ENCODE measurements at places on chromosomes 6 and 20.

DNA sequence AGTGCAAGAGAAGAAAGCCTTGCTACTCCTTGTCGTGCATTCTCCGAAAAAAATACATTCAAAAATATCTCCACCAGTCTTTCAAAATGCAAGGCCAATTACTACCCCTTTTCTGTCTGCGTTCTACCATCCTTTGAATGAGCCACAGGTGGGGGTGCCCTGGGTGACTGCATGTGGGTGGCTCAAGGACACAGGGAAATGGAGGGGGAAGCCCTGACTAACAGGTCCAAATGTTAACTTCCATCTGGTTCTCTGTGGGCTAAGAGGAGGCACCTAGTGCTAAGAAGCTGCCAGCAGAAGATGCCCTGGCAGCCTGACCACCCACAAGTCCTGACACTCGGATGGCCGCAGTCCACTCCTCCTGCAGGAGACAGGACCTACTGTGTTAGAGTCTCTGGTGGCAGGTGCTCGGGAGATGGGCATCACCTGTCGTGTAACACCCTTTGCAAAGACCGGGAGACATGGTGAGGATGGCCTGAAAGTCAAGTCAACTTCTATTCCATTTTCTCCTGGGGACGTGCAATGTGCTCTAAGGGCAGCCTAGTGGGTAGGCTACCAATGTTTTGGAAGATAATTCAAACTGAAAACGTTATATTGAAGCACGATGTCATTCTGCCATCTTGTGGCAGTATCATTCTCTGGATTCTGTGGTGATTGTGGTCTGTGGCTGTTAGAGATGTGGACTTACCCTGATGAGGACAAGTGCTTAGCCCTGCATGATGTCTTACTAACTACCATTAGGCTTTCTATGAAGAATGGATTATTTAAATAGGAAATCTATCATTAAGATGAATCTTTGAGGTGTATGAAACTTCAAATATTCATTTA lies 27.4 kb upstream of the IGF2R start:
- peak; percentile 67 for DNase-seq

DNA sequence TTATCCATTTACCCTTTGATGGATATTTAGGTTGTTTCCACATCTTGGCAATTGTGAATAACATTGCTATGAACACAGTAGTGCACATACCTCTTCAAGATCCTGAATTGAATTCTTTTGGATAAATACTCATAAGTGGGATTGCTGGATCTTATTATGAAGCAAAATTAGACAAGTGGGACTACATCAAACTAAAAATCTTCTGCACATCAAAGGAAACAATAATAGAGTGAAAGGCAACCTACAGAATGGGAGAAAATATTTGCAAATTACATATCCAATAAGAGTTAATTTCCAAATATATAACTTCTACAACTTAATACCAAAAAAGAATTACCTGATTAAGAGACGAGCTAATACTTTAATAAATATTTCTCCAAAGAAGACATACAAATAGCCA lies 38.4 kb upstream of the BCAS1 start:
- no peak for DNase-seq

- peak; percentile 38 for DNase-seq
Observed at GRCh38 chr6:9646342-9647070, 768.4 kb downstream of the TFAP2A start.

DNA sequence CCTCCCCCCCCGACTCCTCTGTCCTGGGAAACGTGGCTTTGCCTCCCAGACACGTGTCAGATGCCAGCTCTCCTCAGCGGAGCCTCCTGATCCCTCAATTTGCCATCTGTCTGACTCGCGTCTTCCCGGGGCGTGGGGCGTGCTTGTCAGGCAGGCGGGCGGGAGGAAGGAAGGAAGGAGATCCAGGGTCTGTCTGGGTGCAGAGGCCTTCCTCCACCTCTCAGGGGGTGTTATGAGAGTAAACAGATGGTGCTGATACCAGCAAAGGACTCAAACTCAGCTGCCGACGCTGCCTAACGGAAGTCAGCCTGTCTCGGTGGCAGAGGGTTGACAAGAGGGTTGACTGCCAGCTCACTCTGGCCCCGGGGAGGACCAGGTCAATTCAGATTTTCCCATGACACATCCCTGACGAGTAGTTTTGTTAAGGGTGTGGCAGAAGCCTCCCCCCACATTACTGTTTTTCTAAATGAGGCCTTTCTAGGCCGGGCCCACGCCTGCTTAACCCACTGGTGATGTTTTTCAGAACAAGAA lies 17.0 kb downstream of the UQCC2 start:
- DNase-seq = peak; percentile 34

DNA sequence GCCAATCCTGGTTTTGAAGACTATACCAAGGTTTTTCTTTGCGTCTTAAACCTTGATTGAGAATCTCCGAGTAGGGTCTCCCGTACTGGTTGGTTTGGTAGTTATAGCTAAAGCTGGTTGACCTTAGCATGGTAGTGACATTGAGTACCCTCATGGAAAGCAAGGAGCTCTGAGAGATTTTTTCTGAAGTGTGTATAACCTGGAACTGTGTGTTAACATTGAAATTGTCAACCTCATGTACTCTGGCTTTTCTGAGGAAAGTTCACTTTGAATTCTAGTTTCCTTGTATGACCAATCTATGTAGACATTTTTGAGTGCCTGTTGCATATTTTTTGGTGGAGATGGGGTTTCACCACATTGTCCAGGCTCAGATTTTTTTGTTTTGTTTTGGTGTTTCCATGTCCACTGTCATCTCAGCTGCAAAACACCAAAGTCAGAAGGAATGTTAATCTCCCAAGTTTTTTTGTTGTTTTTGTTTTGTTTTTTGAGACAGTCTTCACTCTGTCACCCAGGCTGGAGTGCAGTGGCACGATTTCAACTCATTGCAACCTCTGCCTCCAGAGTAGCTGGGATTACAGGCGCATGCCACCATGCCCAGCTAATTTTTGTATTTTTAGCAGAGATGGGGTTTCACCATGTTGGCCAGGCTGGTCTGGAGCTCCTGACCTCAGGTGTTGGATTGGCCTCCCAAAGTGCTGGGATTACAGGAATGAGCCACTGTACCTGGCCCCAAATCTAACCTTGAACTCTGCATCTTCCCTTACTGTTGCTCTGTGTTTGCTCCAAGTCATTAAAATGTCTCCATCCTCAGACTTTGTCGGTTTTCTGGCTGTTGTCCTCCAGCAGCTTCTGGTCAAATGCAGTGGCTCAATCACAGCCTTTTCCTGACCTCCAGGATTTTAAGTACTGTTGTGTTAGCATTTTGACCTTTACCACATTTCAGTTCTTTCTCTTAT lies 4.3 kb downstream of the RPS12 start:
- no peak for DNase-seq

DNA sequence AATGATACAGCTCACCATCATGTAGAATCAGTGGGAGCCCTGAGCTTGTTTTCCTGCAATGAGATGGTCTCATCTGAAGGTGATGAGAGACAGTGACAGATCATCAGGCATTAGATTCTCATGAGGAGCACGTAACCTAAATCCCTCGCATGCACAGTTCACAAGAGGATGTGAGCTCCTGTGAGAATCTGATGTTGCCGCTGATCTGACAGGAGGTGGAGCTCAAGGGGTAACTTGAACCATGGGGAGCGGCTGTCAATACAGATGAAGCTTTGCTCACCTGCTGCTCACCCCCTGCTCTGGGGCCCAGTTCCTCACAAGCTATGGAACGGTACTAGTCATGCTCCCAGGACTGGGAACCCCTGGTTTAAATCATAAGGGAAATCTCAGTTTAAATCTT lies 89.2 kb downstream of the THBS2 start:
- DNase-seq = no peak

DNA sequence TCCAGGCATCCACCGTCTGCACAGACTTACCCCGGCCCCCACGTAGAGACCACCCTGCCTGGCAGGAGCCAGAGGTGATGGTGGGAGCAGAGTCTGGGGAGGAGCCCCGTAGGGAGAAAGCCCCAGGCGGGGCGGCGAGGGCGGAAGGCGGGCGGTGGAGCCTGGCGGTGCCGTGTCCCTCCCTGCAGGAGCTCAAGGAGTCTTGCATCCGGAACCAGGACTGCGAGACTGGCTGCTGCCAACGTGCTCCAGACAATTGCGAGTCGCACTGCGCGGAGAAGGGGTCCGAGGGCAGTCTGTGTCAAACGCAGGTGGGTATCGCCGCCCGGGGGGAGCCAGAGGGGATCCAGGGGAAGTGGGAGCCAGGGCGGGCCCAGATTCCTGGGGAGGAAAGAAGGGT lies 6.0 kb downstream of the CLPSL1 start:
- no peak for DNase-seq

- no peak for DNase-seq
Observed at GRCh38 chr20:49691818-49692568, 21.7 kb downstream of the B4GALT5 start.

DNA sequence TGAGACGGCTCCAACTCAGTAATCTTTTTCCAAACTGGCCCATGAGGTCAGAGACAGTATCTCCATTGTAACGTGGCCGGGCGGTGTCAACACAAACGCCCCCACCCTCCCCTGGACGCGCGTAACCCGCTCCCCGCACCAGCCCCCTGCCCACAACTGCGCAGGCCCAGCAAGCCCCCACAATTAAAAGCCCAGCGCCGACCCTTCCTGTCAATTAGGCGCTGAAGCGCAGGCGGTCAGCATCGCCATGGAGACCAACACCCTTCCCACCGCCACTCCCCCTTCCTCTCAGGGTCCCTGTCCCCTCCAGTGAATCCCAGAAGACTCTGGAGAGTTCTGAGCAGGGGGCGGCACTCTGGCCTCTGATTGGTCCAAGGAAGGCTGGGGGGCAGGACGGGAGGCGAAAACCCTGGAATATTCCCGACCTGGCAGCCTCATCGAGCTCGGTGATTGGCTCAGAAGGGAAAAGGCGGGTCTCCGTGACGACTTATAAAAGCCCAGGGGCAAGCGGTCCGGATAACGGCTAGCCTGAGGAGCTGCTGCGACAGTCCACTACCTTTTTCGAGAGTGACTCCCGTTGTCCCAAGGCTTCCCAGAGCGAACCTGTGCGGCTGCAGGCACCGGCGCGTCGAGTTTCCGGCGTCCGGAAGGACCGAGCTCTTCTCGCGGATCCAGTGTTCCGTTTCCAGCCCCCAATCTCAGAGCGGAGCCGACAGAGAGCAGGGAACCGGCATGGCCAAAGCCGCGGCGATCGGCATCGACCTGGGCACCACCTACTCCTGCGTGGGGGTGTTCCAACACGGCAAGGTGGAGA lies at the start of the genes HSPA1A and HSPA1L:
HSPA1A (plus strand) TSS at position 519 of the 814 bp plus-strand sequence; CDS start at position 733, 214 bp downstream.
HSPA1L (minus strand) TSS at position 259 of the 814 bp plus-strand sequence. CDS start 3,311 bp downstream, outside the sequence.
- DNase-seq = peak; percentile 97

- no peak for DNase-seq
Observed at GRCh38 chr6:112027942-112028674, 25.8 kb upstream of the CCN6 start.

DNA sequence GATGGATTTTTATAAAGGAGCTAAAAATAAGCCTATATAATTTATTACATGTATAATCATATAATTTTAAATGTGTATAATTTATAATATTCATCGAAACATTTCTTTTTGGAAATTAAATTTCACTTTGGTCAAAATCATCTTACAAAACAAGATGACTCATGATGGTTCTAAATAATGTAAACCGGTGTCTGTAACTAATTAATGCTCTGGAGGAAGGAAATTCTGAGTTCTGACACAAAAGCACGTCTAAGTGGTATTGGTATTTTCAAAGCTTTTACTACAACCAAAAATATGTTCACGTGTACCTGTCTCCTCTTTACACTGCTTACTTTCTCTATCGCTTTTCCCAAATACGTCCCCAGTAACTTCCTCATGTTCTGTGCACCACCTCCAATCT lies 134.1 kb downstream of the MTHFD1L start:
- no peak for DNase-seq

- DNase-seq = peak; percentile 33
Observed at GRCh38 chr6:106216527-106216926, 109.0 kb downstream of the ATG5 start.

DNA sequence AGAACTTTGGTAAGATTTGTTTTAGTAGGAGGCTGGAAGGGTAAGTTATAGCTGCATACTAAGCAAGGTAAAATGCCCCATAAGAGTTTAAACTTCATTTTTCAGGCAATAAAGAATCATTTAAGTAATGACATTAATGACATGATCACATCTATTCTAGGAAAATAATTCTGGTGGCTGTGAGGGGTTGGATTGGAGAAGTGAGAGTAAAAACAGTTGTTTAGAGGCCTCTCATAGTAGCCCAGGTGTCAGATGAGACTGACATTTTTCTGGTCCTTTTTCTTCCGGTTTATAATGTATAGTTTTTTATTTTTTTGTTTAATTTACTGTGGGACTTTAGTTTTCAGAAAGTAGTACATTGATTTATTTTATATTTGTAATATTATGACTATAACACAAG lies 40.8 kb downstream of the ITCH start:
- DNase-seq = no peak

GRCh38 chr20:40431611-40432010 lies 257.4 kb downstream of the MAFB start:
- no peak for DNase-seq
